ENCODE measurements at places on chromosomes 13 and 19.

GRCh38 chr19:14081797-14082674 is 3.5 kb downstream of the C19orf67 start:
- peak; percentile 38 for DNase-seq

DNA sequence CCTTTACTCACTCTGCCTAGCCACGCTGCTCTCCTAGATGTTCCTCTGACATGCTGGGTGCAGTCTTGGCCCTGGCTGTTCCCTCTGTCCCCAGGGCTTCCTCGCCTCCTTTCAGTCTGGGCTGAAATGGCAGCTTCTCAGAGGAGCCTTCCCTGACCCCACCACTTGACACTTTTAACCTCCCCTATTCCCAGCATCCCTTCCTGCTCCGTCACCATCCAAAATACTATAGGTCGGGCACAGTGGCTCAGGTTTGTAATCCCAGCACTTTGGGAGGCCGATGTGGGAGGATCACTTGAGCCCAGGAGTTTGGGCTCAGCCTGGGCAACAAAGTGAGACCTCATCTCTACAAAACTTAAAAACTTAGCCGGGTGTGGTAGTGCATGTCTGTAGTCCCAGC is 2.6 kb downstream of the FAM187B start:
- no peak for DNase-seq

DNA sequence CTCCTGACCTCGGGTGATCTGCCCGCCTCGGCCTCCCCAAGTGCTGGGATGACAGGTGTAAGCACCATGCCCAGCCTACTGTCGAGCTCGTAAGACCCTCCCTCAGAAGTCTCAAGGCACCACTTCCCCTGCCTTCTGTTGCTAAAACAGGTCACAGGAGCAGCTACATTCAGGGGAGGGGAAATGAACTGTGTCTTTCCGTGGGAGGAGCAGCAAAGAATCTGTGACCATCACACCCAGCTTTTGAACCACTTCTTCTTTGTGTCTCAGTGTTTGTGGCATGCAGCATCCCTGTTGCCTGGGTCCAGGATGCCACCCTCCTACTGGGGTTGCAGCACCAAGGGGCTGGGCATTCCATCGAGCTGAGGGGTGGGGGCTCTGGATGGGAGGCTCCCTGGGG is 7.7 kb upstream of the CSNK1G2 start:
- DNase-seq, result no peak

DNA sequence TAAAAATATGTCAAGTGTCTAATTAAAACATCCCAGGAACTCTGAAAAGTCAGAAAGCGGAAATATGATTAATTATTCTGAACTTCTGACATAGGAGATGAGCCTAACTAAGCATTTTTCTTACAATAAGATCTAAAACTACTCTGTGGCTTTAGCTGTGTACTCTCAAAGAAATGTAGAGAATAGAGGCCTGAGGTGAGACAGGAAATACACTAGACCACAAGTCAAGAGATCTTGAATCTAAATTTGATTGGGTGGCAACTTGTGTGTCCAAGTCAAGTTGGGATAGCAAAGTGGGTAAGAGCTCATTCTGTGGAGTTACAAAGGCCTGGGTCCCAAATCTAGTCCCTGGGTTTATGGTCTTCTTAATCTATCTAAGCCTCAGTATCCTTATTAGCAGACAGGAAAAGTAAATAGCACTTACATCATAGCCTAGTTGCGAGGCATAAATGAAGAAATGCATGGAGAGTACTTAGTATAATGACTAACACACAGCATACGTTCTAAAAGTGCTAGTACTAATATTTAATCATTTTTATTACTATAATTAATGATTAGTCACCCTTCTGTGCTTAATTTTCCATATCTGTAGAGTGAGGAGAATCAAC is 9.4 kb upstream of the LRRC63 start:
- DNase-seq, result no peak

GRCh38 chr19:55464662-55465054 is at the start of gene C19orf85:
TSS of gene C19orf85 (minus strand) at chr19:55464751. CDS start at chr19:55464554, 197 bp downstream.
- DNase-seq, result no peak

- DNase-seq, result no peak
Observed at GRCh38 chr13:98342953-98343352, 165.9 kb upstream of the RNF113B start.

Measured in endothelial cell (in vitro differentiated cells).